Activated T-helper 1 cell treated with anti-CD3 and anti-CD28 coated beads, Interleukin-12 subunit alpha, Interleukin-12 subunit beta, Interleukin-2, Interleukin-4 antibody, amounts not matched to agents 30 ng/mL and 10 ng/mL and 1 ng/mL, durations not matched to agents 14 hours and 24 hours and 36 hours (primary cell): ENCODE measurements at places on chromosomes 5 and 9. TPM values are rescaled to one million over a fixed set of nuclear protein-coding genes. Genes with fewer than 3 reads are reported as not detected.

FIBCD1 gene
- total RNA-seq = not detected in 2 replicates

- H3K4me1 ChIP-seq = peaks cover 19% of the 10 kb centered on the region
- peak overlapping the region; percentile 9 for H3K4me3 ChIP-seq
- no peaks in the 10 kb centered on the region for H3K36me3 ChIP-seq
- no peak for DNase-seq
- no peak overlapping the region for H3K27ac ChIP-seq
- H3K27me3 ChIP-seq = peaks cover 2% of the 10 kb centered on the region
Observed at GRCh38 chr9:121784731-121785411, 133.4 kb downstream of the DAB2IP start.

GRXCR2 gene
- total RNA-seq = not detected in 2 replicates

CDKN2B-AS1 gene
- total RNA-seq = 1.2 and 1.4 TPM in 2 replicates

DOCK8 gene
- total RNA-seq = 120 and 122 TPM in 2 replicates

GRCh38 chr9:136554870-136555269 is 9.0 kb upstream of the NOTCH1 start:
- H3K27ac ChIP-seq = no peak overlapping the region
- peaks cover 4% of the 10 kb centered on the region for H3K4me1 ChIP-seq
- H3K36me3 ChIP-seq = no peaks in the 10 kb centered on the region
- no peak for DNase-seq
- H3K27me3 ChIP-seq = peaks cover 9% of the 10 kb centered on the region

PLPP7 gene
- total RNA-seq = 0.10 TPM in 1 of 2 replicates, not detected in the other

CFAP77 gene
- total RNA-seq = not detected in 2 replicates

DNA sequence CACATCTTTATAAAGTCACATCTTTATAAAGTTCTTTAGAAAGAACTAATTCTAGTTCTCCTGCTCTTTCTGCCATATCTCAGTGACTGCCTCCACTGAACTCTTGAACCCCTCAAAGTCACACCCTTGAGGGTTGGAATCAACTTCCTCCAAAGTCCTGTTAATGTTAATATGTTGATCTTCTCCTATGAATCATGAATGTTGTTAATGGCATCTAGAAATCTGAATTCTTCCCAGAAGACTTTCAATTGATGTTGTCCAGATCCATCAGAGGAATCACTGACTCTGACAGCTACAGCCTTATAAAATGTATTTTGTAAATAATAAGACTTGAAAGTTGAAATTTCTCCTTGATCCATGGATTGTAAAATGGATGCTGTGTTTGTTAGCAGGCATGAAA is 213.4 kb downstream of the COX7C start:
- H3K27ac ChIP-seq = no peak overlapping the region
- no peak for DNase-seq
- no peaks in the 10 kb centered on the region for H3K36me3 ChIP-seq
- H3K4me3 ChIP-seq = no peak overlapping the region
- H3K4me1 ChIP-seq = no peaks in the 10 kb centered on the region

TRIM52 gene
- 15.3 and 17.1 TPM in 2 replicates for total RNA-seq

- H3K36me3 ChIP-seq = peaks cover 23% of the 10 kb centered on the region
- H3K4me1 ChIP-seq = peaks cover 6% of the 10 kb centered on the region
- H3K4me3 ChIP-seq = no peak overlapping the region
- no peaks in the 10 kb centered on the region for H3K27me3 ChIP-seq
- no peak for DNase-seq
Observed at GRCh38 chr5:55407984-55408383, 100.2 kb downstream of the MTREX start.

GRCh38 chr9:135196474-135196873 is 109.0 kb downstream of the OLFM1 start:
- H3K4me1 ChIP-seq = no peaks in the 10 kb centered on the region
- no peak overlapping the region for H3K27ac ChIP-seq
- peaks cover 6% of the 10 kb centered on the region for H3K27me3 ChIP-seq
- H3K4me3 ChIP-seq = no peak overlapping the region

GRCh38 chr9:31519424-31519823 is 865.0 kb upstream of the ACO1 start:
- no peak overlapping the region for H3K4me3 ChIP-seq
- H3K36me3 ChIP-seq = peaks cover 3% of the 10 kb centered on the region
- no peak overlapping the region for H3K27ac ChIP-seq
- no peak for DNase-seq

FOXD4L6 gene
- 0.16 TPM in 1 of 2 replicates, not detected in the other for total RNA-seq

DNA sequence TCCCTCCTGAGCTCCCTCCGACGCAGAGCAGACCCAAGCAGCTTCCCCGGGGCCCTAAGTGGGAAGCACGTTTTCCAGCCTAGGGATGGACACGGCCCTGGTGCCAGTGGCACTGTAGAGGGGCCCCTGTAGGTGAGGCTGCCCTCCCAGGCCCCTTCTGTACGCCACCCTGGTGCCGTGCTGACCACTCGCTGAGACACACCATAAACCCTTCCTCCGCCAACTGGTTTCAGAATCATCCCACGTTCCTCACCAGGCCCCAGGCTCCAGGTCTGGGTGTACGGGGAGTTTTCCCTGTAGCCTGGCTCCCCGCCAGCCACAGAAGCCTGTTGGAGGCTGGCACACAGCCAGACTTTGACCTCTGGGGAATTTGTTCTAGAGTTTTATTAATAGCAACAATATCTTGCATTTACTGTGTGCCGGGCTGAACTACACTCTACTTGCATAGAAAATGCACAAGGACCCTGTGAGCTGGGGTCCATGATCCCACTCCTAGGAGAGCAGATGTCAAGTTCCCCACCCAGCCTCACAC is 18.2 kb upstream of the WDR38 start:
- H3K4me1 ChIP-seq = no peaks in the 10 kb centered on the region
- no peak for DNase-seq
- H3K27me3 ChIP-seq = peaks cover 11% of the 10 kb centered on the region
- H3K36me3 ChIP-seq = no peaks in the 10 kb centered on the region
- H3K4me3 ChIP-seq = no peak overlapping the region

GRCh38 chr5:56517011-56517416 is 283.9 kb upstream of the ANKRD55 start:
- H3K27me3 ChIP-seq = peaks cover 9% of the 10 kb centered on the region
- no peak overlapping the region for H3K27ac ChIP-seq
- H3K4me1 ChIP-seq = peaks cover 17% of the 10 kb centered on the region
- no peak for DNase-seq

SPATA24 gene
- 4.1 and 5.3 TPM in 2 replicates for total RNA-seq

TOR1A gene
- 61.3 and 62.1 TPM in 2 replicates for total RNA-seq

- peak overlapping the region; percentile 17 for H3K4me3 ChIP-seq
- no peak overlapping the region for H3K27ac ChIP-seq
- peaks cover 21% of the 10 kb centered on the region for H3K4me1 ChIP-seq
Observed at GRCh38 chr5:42720251-42720650, 36.4 kb upstream of the CCDC152 start.

PCDHB11 gene
- not detected in 2 replicates for total RNA-seq

GRCh38 chr9:129150122-129150521 is 27.9 kb downstream of the IER5L start:
- DNase-seq = no peak
- H3K27me3 ChIP-seq = no peaks in the 10 kb centered on the region
- no peak overlapping the region for H3K4me3 ChIP-seq
- no peak overlapping the region for H3K27ac ChIP-seq

DNA sequence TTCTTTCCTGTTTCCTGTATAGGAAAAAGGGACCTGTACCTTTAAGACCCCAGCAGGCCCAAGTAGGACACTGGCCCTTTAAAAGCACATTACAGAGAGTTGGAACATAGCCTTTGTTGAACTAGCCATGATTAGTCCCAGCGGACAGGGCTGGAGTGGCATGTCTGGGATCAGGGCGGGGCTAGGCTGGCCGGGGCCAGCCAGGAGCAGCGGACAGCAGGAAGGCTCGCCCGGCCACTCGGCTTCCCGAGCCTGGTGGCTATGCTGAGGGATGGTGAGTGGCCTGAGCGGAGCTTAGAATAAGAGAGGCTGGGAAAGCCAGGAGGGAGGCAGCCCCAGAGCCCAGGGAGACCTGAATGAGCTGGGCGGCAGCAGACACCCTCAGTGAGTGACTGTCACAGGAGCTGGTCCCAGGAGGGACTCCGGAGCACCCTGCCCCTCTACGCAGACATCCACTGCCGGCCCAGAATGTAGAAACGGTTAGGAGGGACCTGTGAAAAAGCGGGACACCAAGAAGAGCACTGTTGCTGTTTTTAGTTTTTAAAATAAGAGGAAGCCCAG is 92.1 kb downstream of the DAB2IP start:
- no peaks in the 10 kb centered on the region for H3K36me3 ChIP-seq
- DNase-seq = no peak
- H3K27me3 ChIP-seq = peaks cover 9% of the 10 kb centered on the region
- no peak overlapping the region for H3K4me3 ChIP-seq

DNA sequence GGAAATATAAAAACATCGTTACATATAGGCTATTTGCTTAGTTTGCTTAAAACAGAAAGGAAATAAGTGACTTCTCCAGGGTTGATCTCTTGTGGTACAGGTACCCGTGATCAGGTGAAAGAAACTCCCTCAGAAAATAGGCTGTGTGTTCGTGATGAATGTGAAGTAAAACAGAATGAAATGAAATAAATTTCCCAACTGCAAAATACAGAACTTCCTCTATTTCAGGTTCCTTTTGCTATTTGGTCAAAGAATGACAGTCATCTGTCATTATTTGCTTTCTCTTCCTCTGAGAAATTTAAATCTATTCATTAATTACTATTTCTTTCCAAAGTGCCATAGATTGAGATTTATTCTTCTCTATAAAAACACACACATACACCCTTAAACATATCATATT is 408.1 kb downstream of the FAM170A start:
- H3K36me3 ChIP-seq = no peaks in the 10 kb centered on the region
- no peak overlapping the region for H3K4me3 ChIP-seq
- no peak for DNase-seq
- H3K27ac ChIP-seq = no peak overlapping the region
- no peaks in the 10 kb centered on the region for H3K27me3 ChIP-seq

DNA sequence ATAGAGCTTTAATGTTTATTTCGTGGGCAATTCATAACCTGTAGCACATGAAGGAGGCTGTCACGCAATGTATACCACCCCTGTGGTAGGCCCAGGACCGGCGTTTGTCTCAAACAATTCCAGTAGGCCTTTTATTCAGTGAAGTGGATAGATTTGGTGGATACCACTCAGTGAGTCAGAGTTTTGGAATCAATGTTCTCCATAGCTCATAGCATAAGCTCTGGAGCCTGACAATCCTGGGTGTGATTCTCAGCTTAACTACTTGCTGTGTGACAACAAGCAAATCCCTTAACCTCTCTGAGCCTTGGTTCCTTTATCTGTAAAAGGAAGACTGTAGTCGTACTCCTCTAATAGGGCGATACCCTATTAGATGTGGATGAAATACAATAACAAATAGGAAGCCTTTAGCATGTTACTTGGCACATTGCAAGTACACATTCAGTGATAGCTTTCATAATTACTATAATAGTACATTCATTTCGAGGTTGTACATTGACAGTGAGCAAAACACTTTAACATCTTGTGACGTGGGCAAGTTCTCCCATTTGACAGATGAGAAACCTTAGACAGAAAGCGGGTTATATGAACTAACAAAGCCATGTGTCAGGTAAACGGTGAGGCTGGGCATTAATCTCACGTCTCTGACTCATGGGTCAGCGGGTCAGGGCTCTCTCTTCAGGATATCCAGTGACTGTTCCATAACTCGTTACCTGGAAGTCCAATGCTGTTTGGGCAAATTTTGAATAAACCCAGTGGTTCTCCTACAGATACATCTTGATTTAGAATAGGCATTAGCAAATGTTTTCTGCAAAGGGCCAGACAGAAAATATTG is 130.8 kb downstream of the C9orf152 start:
- H3K36me3 ChIP-seq = peaks cover 25% of the 10 kb centered on the region
- no peaks in the 10 kb centered on the region for H3K27me3 ChIP-seq
- no peak for DNase-seq
- peaks cover 44% of the 10 kb centered on the region for H3K4me1 ChIP-seq
- H3K4me3 ChIP-seq = no peak overlapping the region

- no peak overlapping the region for H3K27ac ChIP-seq
- peaks cover 7% of the 10 kb centered on the region for H3K4me1 ChIP-seq
- no peak overlapping the region for H3K4me3 ChIP-seq
- no peaks in the 10 kb centered on the region for H3K27me3 ChIP-seq
- no peaks in the 10 kb centered on the region for H3K36me3 ChIP-seq
Observed at GRCh38 chr9:27194401-27195091, 85.5 kb downstream of the TEK start.

GRCh38 chr5:158810615-158811014 is 289.1 kb downstream of the EBF1 start:
- H3K36me3 ChIP-seq = peaks cover 4% of the 10 kb centered on the region

DNA sequence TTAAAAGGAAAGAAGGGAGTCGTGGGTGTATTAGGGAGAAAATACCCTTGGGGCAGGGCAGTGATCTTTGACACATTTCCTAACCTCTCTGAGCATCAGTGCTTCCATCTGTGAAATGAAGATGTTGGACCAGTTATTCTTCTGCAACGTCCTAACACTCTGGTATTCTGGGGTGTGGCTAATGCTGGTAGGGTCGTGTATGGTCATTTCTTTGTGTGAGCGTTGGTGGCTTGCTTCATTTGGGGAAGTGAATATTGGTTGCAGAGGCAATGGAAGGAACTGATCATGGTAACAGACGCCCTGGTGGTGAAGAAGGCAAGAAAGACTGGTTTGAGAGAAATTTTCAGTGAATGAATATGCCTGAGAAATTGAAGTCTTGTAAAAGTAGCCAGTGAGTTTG is 67.9 kb upstream of the TTC23L start:
- no peak overlapping the region for H3K4me3 ChIP-seq
- DNase-seq = no peak
- H3K4me1 ChIP-seq = no peaks in the 10 kb centered on the region

CD14 gene
- 0.29 and 0.62 TPM in 2 replicates for total RNA-seq

TAF11L5 gene
- total RNA-seq = not detected in 2 replicates

DNA sequence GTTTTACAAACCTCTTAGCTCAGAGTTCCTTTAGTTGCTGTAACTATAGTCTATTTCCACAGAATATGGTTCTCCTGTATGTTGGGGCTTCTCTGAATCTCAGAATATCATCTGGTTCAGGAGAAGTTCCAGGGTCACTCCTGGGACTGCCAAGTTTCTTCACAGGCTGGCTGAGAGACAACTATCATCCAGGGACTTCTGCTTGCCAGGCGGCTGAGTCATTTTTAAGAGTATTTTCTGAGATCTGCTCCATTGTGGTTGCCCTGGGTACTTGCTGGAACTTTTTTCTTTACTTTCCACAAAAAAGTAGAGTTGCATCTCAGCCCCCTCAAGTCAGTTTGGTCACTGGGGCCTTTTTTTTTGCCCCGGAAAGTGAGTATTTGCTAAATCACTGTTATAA is 566.5 kb downstream of the LRRC70 start:
- no peak for DNase-seq
- no peaks in the 10 kb centered on the region for H3K4me1 ChIP-seq
- H3K27ac ChIP-seq = no peak overlapping the region
- no peaks in the 10 kb centered on the region for H3K27me3 ChIP-seq
- no peaks in the 10 kb centered on the region for H3K36me3 ChIP-seq
